ENCODE measurements at places on chromosomes 11 and 22. TPM values are rescaled to one million over a fixed set of nuclear protein-coding genes. Genes with fewer than 3 reads are reported as not detected.
A peak's percentile ranks its signal among the peaks of the same experiment; 100 is the strongest.

LDLRAD3 gene
- total RNA-seq, result 40.6 TPM

SPATA19 gene
- not detected for total RNA-seq

GAL3ST1 gene
- 1.3 TPM for total RNA-seq

NXPE1 gene
- not detected for total RNA-seq

KRTAP5-7 gene
- total RNA-seq, result not detected

GAL3ST3 gene
- not detected for total RNA-seq

PTDSS2 gene
- total RNA-seq, result 33.1 TPM

TUB gene
- total RNA-seq, result 17.7 TPM

DBX1 gene
- not detected for total RNA-seq

GTSE1 gene
- total RNA-seq, result not detected

DNA sequence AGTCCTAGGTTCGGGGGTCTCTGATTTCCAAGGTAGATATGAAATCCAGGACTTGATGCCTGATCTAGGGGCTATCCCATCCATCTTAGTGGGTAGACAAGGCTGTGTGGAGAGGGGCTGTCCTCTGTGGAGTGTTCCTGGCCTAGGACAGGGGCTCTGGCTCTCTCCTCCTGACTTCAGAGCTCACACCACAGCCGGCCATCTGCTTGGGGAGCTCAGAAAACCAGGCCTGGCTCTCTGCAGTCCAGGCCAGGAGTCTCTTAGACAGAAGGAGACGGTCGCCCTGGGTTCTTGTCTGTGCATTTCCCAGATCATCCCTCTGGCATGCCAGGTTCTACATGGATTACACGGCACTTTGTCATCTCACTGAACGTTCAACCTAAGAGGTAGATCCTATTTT, 17.9 kb downstream of the TUB start:
- DNase-seq, result no peak

DNA sequence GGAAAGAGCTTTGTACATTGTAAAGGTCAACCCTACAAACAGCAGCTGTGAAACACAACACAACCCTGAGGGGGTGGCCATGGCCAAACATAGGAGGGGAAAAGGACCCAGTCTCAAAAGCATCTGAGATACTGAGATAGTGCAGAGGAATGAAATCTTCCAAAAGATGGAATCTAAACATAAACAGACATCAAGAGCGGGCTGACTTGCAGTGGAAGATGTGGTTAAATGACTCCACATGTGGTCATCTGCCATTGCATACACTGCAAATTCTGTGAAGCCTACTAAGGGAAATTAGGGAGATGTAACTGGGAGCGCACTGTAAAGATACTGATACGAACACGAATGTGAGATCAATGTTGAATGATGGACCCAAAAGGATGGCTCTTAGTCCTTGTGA, 22.0 kb downstream of the BDNF start:
- DNase-seq, result no peak

- no peak for DNase-seq
Measured at GRCh38 chr11:17821648-17822400, 87.2 kb downstream of the KCNC1 start.

- DNase-seq, result peak; percentile 71
Measured at GRCh38 chr11:66002648-66003225, 434 bp downstream of the BANF1 start.

DNA sequence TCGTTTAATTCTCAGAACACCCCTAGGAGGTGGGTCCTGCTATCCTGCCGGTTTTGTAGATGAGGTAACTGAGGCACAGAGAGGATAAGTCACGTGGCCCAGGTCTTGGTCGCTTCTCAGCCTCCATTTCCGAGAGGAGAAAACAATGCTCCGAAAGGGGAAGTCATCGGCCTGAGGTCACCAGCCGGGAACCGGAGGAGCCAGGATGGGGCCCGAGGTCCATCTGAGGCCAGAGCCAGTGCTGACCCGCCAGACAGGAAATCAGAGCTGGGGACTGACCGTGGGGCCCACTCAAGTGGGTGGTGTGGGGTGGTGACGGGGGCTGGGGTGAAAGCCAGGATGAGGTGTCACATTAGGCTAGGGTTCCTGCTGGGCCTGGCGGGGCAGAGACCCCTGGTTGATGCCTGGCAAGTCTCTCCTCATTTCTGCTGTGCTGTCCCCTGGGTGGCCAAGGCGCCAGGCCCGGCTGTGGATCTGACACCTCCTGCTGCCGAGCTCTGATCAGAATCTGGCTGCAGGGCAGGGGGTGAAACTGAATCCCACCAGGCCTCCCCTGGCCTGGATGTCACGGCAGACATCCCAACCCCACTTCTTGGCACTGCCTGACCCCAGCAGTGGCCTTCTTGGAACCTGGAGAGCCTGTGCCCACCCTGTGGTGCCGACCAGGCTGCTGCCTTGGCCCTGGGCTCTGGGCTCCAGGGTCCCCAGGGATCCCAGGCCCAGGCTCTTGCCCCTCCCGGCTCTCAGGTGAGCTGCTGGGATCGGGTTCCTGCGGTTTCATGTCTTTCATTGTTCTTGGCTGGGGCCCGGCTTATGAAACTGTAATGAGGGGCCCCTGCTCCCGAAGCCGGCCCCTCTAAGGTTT, 12.0 kb downstream of the TRIOBP start:
- no peak for DNase-seq

GRCh38 chr11:16226245-16226644, 130.1 kb downstream of the SOX6 start:
- peak; percentile 27 for DNase-seq

- no peak for DNase-seq
Measured at GRCh38 chr22:46457502-46458488, 79.6 kb downstream of the CELSR1 start.

GRCh38 chr22:33418484-33418883, 360.3 kb upstream of the SYN3 start:
- no peak for DNase-seq

DNA sequence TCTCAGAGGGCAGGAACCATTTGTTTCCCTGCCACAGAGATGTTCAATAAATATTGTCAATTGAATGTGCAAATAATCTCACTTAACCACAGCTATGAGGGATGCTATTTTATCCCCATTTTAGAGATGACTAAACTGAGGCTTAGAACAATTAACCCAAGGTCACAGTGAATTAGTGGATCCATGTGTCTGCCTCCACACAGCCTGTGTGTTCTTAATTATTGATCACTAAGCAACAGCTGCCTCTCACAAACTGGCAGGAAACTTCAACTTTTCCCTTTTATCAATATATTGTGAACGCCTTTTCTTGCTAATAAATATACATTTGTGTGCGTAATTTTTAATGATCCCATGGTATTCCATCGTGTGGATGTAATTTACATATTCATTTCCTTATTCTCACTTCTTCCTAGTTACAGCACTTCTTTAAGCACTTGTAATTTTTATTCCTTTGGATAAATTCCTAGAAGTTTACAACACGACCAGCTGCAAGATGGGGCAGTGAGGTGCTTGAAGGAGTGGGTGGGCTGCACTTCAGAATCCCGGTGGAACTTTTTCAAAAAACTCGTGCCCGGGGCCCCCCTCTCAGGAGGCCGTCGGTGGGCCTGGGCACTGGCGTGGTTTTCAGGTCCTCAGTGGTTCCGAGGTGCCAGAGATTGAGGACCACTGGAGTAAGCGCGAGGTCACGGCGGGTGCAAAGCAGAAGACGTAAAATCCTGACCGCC, 915 bp upstream of the SREBF2 start:
- no peak for DNase-seq

DNA sequence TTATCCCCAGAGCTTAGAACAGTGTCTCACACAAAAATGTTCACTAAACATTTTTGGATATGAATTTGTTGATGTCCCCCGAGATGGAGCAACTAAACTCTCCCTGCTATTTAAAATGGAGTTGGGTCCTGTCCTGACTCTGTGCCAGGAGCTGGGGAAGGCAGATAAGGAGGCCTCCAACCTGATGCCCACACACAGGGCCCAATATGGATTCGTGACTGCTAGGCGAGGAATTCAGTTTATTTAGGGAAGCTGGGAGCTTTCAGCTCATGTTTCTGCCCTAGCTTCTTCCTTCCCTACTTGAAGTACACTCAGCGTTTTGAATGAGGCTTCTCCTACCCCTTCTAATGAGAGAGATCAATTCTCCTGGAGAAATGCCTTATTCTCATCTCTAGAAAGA, 373.0 kb upstream of the LARGE1 start:
- DNase-seq, result no peak

DNA sequence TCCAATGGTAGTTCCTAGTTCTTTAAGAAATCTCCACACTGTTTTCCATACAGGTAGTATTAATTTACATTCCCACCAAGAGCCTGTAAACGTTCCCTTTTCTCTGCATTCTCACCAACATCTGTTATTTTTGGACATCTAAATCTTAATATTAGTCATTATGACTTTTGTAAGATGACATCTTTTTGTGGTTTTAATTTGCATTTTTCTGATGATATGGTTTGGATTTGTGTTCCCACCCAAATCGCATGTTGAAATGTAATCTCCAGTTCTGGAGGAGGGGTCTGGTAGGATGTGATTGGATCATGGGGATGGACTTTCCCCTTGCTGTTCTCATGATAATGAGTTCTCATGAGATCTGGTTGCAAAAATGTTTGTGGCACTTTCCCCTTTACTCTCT, 89.0 kb downstream of the MUC15 start:
- DNase-seq, result no peak

- no peak for DNase-seq
Measured at GRCh38 chr22:42065438-42066125, 5.0 kb downstream of the NAGA start.

DNA sequence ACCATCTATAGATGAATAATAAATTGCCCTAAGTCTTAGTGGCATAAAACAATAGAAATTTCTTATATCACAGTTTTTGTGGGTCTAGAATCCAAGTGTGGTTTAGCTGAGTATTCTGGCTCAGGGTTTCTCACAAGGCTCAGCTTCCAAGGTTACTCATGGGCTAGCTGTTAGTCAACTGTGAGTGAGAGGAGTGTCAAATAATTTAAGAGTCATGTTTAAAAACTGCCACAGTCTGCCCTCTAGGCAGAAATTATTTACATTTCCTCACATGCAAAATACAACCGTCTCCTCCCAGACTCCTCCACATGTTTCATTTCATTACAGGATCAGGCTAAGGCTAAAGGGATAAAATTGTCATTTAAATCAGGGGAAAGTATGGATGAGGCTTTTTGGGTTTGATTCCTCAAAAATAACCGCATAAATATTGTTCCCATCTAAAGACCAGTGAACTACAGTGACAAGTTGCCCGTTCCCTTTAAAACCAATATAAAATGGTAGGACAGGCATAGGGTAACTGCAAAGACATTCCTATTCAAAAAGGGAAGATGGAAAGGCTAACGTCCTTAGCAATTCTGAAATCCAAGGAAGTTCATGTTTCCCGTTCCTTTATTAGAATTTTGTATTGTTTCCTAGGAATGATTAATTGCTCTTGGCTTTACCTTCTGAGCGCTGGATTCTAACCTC, 324.3 kb downstream of the DYNC2H1 start:
- DNase-seq, result no peak

DNA sequence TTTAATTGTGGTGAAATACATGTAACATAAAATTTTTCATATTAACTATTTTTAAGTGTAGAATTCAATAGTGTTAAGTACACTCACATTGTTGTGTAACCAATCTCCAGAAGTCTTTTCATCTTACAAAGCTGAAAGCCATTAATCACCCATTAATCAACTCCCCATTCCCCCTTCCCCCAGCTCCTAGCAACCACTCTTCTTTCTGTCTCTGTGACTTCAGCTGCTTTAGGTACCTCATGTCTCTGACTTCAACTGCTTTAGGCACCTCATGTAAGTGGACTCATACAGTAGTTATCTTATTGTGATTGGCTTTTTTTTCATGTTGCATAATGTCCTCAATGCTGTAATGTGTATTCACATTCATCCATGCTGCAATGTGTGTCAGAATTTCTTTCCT, 150.8 kb upstream of the NTM start:
- DNase-seq, result no peak

GRCh38 chr11:120031156-120031555, 106.8 kb downstream of the TRIM29 start:
- no peak for DNase-seq

- DNase-seq, result peak; percentile 67
Measured at GRCh38 chr11:2825889-2826678, 59.5 kb downstream of the CDKN1C start.

DNA sequence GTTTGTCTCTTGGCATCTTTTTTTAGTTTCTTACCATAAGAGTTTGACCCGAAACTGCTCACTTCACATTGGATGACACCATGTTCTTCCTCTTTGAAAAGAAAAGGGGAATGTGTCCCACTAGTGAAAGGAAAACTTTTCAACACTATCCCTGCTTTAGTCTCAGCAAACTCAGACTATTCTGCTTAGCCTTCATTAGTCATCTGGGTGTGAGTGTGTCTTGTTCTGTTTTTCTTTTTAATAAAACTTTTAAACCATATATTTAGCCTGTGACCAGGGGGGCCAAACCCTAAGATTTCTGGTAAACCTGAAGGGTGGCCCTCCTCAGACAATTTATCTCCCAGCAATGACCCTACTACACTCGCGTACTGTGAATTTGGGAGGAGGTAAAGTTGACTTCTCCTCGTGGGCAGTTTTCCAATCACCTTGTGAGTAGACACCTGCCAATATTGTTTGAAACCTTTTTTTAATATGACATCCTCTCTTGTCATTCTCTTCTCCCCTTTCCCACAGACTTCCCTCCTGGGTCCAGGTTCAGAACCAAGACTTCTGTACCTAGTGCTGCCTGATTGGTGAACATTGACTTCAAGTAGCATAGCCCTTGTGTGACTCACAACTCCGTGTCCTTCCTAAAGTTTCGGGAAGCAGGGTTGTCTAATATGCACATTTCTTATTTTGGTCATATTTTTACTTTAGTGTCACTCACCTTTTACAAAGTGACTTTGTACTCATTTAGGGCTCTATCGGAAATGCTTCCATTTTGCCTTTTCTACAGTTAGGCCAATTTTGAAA, 39.9 kb downstream of the DBX1 start:
- DNase-seq, result no peak

GRCh38 chr11:66432597-66432996, 6.1 kb downstream of the MRPL11 start:
- DNase-seq, result no peak

DNA sequence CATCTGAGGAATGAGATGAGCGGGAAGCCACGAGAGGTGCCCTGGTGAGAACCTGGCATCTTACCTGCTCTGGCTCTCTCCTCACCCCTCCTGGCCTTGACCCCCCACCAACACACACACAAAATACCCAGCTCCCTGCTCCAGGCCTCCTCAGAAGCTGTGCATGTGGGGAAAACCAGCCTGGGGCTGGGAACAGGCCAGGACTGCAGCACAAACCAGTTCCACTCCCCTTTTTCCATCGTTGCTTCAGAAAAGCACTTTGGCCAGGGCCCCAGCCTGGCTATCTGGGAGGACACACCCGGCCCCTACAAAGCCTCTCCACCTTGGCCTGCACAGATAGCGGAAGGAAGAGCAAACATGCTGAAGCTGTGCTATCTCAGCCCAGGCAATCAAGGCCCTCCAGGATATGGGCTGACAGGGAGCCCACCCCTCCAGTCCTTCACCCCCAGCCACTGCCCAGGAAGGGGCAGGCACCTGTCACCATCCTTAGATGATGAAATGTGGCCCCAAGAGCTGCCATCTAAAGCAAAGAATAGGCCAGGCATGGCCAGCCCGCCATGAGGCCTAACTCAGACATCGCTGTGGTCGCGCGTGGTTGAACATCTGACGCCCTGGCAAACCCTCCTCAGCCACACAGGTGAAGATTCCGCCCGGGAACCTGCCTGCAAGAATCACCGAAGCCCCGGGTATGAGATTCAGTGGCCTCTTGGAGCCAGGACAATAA, 35.4 kb downstream of the PISD start:
- no peak for DNase-seq

Measured in breast epithelium (tissue), 4 donors.